ENCODE measurements at places on chromosomes 6 and 20. TPM values are rescaled to one million over a fixed set of nuclear protein-coding genes. Genes with fewer than 3 reads are reported as not detected.

ARMH2 gene
- not detected for total RNA-seq

HLA-DRB1 gene
- total RNA-seq: 5.3 TPM

DNA sequence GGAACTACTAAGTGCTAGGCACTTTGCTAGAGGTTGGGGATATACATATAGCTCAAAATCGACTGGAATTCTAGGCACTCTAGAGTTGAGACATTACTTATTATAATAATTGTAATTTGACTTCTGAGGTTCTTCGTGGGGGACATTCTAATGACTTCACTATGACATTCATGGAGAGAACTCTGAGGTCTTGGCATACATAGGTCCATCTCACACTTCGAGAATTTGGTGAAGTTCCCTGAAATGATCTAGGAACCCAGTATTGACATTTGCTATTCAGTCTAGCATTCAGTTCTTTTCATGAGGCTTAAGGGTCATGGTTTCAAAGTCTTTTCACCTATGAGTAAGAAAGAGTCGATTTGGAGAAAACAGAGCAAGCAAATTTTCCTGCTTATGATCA is 446.6 kb upstream of the JAG1 start:
- DNase-seq: no peak

FABP7 gene
- 3.9 TPM for total RNA-seq

- peak; percentile 86 for DNase-seq
These were observed at the start of gene FKBP1A for GRCh38 chr20:1392693-1393506. Gene FKBP1A, minus strand, starts transcription at chr20:1393054. Its CDS starts 56 bp downstream, at chr20:1392998.

DNA sequence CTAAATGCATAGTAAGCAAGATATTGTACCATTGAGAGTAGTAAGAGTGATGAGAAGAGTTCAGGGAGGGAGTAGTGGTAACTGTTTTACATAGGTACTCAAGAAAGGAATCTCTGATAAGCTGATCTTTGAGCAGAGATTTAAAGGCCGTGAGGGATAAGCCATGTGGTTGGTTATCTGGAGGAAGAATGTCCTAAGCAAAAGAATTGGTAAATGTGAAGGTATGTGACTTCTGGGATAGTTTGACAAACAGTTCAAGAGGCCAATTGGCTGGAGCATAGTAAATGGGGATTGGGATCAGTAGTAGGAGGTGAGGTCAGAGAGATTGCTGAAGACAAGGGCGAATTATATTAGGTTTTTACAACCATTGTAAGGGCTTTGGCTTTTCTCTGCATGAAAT is 40.1 kb downstream of the PLCB1 start:
- DNase-seq: no peak

- DNase-seq: no peak
These were observed 5.5 kb downstream of the EDN1 start for GRCh38 chr6:12295558-12296254.

DNA sequence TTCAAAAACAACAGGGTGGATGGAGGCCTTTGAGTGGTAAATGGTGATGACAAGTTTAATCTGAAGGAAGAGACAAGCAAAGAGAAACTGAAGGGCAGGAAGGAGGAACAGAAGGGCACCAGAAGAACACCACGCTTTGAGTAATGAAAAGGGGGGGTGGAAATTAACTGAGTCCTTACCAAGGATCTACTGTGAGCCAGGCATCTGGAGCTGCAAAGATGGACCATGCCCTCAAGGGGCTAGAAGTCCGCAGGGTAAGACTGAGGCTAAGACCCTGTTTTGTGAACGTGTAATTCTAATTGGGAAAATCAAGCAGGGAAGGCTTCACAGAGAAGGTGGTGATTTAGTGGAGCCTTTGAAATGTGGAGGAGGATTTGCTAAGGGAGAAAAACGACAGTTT is 1.6 kb downstream of the NDRG3 start:
- DNase-seq: no peak

CRYBG1 gene
- 0.64 TPM for total RNA-seq

Data from mesothelial cell of epicardium (in vitro differentiated cells).